Activated naive CD8-positive, alpha-beta T cell treated with anti-CD3 and anti-CD28 coated beads for 36 hours (primary cell): ENCODE measurements at places on chromosomes 4 and X.

DNA sequence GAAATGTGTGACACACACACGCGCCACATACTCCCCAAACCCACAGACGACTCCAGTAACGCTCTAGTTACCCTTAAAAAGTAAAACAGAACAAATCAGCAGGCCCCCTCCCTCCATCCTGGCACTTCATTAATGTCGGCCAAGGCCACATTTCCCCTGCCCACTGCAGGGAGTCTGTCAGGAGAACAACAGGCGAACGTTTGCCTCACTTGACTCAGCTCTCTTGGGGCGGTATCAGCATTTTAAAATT, 671 bp upstream of the FHIP1A start:
- DNase-seq = no peak

DNA sequence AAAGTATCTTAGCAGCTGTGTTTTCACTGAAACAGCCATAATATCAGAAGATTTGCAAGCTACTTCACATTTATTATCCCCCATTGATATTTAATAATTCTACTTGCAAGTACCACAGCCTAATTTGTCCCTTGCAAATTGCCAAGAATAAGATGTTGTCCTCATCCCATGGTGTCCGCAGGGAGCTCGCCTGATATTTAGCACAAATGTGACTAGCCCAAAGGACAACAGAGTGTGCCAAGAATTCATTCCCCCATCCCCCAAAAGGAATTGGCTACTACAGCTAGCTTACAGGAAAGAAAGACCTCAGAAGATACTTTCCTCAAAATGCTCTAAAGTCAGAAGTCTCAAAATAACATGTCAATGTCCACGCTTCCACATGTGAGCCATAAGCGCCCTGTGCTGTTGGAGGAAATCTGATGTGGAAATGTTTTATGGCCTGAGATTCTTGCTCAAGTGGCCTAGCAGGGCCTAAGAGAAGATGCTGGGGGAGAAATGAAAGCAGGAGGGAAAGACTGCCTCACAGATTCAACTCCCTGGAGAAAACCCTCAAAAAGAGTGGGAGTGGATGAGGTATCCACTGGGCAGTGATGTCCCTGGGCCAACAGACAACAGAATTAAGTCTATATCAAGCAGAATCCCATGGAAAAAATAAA, 111.4 kb downstream of the SH3KBP1 start:
- no peak for DNase-seq

DNA sequence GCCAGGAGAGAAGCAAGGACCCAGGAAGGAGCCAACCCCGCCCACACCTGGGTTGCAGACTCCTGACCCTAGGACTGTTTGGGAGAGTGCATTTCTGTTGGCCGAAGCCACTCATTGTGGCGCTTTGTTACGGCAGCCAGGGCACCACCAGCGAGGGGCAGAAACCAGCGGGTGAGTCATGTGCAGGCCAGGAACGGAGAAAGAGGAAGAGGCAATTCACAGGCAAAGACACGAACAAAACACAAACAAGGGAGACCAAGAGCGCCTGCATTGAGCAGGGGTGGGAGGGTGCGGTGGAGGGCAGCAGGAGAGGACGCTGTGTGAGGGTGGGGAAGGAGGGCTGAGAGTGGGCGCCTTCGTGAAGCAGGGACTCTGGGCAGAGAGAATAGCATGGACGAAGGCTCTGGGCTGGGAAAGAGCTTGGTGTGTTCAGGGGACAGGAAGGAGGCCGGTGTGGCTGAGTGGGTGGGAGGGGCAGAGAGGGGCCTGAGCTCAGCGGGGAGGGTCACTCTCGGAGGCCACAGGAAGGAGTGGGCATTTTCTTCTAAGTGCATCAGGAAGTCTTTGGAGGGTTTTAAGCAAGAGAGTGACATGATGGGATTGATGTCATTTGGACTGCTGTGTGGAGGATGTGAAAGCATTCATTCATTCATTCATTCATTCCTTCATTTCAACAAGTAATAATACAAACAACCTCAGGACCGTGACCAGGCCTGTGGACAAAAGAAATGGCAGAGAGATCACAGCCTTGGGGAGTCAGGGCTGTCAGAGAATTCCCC, 12.2 kb upstream of the WFS1 start:
- DNase-seq = no peak

GRCh38 chr4:52996261-52997131, 134.4 kb downstream of the RASL11B start:
- no peak for DNase-seq

- DNase-seq = no peak
Measured at GRCh38 chr4:4437798-4438470, 51.0 kb downstream of the NSG1 start.

- DNase-seq = no peak
Measured at GRCh38 chr4:15144967-15145295, 142.7 kb downstream of the CPEB2 start.

- no peak for DNase-seq
Measured at GRCh38 chr4:54067166-54067565, 2.8 kb upstream of the CHIC2 start.

GRCh38 chr4:46994007-46994405, 625 bp upstream of the GABRA4 start:
- no peak for DNase-seq

GRCh38 chr4:157300701-157301100, 80.2 kb downstream of the GRIA2 start:
- DNase-seq = no peak

DNA sequence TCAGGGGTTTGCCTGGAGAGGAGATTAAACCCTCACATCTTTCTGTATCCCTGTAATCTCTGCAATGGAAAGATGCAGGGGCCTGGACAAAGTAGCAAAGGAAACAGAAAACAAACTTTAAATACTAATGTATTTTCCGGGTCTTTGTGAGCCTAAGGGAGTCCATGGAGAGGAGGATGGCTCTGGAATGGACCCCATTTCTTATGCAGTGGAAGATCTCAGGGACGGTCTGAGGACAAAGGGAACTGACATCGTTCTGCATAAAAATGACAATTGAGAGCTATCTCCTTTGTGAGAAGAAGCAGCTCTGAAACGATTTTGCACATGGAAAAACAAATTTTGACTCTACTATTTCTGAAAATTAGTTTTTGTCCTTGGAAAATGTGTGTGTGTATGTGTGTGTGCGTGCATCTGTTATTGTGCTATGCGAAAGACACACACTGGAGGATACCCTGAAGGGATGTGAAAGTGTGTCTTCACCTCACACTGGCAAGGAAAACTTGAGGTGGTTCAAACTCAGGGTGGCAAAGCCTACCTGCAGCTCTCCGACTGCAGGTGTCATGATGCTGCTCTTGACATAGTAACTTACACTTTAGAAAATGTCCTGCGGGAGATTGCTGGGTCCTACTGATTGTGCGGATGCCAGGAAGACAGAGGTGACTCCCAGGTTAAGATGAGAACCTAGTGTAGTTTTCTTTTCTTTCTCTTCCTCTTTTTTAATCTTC, 126.4 kb upstream of the JADE1 start:
- no peak for DNase-seq

- no peak for DNase-seq
Measured at GRCh38 chr4:140090215-140090731, 63.7 kb downstream of the MAML3 start.

DNA sequence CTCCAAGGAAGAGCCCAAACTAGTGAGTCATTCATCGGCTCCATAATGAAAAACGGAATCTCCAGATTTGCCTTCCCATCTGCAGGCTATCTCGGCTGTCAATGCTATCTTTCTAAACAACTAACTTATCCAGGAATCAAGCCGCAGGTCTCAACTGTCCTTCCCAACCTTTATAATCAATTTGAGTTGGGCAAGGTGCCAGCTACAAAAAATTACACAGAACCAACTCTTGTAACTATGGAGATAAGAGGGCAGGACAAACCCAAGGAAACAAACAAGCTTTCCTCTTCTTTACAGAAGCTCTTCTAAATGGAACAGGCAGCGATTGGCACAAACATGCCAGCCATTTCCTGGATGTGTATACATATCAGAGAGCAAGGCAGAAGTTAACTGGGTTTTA, 61.2 kb upstream of the RAI2 start:
- no peak for DNase-seq

DNA sequence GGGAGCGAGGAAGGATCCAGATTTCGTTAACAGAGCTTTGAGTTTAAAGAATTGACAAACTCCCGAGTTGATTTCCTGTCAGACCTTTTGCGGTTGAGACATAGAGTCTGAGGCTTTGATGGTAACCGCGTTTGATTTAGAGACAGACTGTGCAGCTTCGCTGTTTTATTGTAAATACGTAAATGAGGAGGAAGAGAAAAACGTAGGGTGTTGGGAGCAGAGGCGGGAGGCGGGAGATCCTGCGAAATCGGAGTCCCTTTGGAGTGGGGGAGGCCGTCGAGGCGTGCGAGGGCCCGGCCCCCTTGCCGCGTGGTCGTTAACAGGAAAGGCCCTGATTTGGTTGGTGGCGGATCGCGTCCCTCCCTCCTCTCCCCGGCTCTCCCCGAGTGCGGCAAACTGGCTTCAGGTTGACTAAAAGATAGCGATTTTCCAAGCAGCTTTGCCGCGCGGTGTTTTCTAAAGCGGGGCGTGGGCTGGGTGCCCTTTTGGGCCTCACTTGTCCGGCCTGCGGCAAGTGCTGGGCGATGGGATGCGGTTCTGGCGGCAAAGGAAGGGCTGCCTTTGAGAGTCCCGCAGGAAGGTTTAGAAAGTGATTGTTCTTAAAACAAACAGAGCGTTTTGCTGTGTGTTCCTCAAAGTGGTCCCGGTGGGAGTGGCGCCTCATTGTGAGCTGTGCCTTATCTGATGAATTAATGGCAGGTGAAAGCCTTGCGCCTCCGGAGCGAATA, 857 bp downstream of the SCML1 start:
- DNase-seq = peak; percentile 49

DNA sequence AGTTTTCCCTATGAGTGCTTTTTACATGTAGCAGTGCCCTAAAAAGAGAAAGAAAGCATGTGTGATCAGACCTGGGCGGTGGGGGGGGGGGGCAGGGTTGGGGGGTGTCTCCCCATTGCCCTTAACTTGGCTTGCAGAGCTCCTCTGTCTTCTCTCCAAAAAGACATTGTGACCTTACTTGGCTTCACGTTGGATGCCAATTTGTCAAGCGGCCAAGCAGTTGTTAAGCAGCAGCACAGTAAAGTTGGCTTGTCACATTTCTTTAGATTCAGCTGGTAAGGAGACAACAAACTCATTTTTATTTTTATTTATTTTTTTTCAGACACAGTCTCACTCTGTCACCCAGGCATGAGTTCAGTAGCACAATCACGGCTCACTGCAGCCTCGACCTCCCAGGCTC, 57.3 kb upstream of the ZNF157 start:
- DNase-seq = no peak

DNA sequence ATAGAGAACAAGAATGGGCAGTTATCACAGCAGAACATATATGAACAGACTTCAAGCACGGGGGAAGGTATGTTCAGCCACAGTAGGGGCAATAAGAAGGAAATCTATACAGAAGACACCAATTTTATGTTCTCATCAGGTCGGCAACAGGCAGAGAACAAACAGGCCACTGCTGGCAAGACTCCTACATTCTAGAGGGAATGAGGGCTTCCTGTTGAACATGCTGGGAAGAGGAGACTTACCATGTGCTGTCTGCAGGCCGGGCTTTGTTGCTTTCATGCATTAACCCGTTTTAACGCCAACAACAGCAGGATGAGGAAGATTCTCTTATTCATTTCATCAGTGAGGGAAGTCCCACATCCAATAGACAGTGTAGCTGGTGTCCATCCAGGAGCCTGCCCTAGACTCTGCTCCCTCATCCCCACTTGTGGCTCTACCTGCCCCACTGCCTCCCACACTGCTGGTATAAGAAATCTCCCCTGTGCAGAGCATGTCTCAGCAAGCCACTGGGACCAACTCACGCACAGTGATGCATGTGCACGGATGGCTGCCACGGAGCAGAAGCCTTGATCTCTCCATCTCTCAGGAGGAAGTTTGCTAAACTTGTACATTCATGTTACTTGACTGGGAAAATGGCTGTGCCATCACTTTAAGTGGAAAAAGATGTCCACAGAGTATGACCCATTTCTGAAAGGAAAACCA, 84.5 kb downstream of the ACOX3 start:
- no peak for DNase-seq

- DNase-seq = peak; percentile 58
Measured at GRCh38 chrX:46573892-46574773, 568 bp downstream of the CHST7 start.

- no peak for DNase-seq
Measured at GRCh38 chrX:134792077-134792476, 133.8 kb upstream of the PLAC1 start.

DNA sequence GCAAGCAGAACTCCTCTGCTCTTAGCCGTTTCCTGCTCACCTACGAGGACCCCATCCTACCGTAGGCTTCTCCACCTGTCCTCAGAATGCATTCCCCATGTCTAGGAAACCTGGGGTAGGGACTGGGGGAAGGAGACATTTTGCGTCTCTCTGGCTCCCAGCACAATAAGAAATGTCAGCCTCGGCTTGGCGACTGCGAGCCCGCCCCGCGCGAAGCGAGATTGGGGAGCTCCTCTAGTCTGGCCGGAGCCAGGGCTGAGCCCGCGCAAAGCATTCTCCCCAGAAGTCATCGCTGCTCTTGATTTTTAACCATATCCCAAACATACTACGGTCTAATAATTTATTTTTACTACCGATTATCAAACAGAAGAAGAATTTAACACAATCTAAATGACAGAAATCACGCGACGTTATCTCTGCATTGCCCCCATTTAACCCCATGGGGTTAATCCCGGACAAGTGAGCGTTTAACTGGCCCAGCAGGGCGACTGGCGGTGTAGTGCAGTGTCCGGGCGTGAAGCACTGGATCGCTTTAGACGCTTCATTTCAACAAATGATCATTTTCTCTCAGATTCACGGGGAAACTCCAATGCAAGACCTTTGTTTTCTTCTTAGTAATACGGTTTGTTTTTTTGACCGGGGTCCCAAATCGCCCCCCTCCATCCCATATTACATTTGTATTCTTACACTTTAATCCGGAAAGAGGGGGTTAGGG, 8.0 kb upstream of the PITX2 start:
- DNase-seq = no peak

DNA sequence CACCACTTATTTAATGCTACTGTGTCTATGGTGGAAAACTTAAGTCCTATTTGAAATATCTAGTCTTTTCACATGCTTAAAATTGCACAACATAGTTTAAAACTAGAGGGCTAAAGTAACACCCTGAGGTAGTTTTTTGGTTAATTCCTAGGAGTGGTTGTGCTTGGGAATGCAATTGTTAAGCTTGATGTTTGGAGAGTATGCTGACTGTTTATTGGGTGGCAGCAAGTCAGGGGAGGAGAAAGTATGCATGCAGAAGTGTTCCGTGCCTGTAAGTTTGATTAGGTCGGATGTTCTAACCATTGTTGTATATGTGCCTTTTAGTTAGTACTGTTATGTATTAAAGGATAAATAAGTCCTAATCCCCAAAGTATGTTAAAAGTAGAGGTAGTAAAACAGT, 40.5 kb downstream of the CXCL8 start:
- no peak for DNase-seq

DNA sequence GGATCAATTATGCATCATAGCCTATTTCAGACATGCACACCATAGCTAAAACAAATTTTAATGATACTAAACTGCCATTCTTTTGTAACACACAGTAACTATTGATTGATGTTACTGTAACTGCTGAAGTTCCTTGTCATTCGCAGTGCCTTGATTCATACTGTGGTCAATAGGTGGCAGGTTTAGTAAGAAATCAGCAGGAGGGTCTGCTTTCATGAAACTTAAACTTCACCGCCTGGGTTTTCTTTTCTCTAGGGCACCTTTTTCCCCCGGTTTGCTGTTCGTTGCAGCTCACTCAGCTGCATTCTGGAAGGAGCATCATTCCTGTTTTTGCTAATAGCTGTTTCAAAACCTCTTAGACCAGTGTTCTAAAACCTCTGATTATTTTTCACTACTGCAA, 88.1 kb downstream of the RPA4 start:
- DNase-seq = no peak

GRCh38 chrX:113514906-113515305, 674.3 kb upstream of the AMOT start:
- DNase-seq = no peak
